ENCODE measurements at places on chromosomes 13 and 19. TPM values are rescaled to one million over a fixed set of nuclear protein-coding genes. Genes with fewer than 3 reads are reported as not detected.

The EFNA2 gene
- not detected for total RNA-seq

The RNF6 gene
- total RNA-seq: 19.2 TPM

The ZNF610 gene
- total RNA-seq: 3.3 TPM

The SKA3 gene
- total RNA-seq: 0.12 TPM

The SLC17A7 gene
- 1.4 TPM for total RNA-seq

Data from left ventricle myocardium superior (tissue), 1 donor.